ENCODE measurements at places on chromosomes 6 and 20. TPM values are rescaled to one million over a fixed set of nuclear protein-coding genes. Genes with fewer than 3 reads are reported as not detected.

- DNase-seq, result no peak
Measured at GRCh38 chr6:34908194-34908593, 19.1 kb downstream of the ANKS1A start.

GRCh38 chr6:140581601-140582000, 1207.2 kb upstream of the CITED2 start:
- DNase-seq, result no peak

- DNase-seq, result no peak
Measured at GRCh38 chr20:55776176-55776575, 229.1 kb downstream of the CBLN4 start.

LRRC73 gene
- 1.2 TPM for total RNA-seq

DNA sequence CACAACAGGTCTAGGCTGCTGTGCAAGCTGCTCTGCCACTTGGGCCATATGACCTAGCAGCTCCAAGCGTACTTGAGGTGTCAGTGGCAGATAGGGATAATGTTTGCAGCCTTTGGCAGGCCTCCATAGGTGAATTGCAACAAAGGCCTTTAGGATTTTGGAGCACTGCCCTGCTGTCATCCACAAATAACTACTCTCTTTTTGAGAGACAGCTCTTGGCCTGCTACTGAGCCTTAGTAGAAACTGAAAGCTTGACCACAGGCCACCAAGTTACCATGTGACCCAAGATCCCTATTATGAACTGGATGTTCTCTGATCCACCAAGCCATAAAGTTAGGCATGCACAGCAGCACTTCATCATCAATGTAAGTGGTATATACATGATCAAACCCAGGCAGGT, 29.9 kb downstream of the FBXO30 start:
- DNase-seq, result no peak

SLC17A3 gene
- total RNA-seq, result not detected

DNA sequence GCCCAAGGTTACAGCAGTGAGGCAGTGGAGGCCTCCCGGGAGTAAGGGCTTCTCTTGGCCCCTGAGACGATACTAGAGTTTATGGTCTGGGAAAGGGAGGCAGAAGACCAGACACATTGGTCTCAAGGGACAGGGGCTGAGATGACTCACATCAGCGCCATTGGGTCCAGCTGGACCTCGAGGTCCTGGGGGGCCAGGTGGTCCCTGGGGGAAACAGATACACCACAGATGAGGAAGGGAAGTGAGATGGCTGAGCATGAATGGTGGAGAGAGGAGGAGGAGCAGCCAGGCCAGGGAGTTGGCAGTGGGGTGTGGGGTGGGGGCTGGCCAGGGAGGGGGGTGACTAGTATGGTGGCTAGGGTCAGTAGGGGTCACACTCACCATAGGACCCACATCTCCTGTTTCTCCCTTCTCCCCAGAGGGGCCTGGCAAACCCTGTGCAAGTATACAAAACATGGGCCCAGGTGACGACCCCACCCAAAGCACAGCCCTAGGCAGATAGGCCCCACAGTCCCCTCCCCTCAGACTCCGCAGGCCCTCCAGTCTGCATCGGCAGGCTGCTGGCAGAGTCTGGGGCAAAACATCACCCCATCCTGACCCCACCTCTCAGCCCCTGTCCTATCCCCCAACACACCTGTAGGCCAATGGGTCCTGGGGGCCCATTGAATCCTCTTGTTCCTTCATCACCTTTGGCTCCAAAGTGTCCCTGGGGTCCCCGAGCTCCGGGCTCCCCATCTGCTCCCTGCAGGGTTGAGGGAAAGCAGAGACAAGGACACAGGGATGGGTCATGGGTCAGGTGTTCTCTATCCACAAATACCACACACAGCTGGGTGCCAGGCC, 21.9 kb downstream of the COL11A2 start:
- no peak for DNase-seq

DNA sequence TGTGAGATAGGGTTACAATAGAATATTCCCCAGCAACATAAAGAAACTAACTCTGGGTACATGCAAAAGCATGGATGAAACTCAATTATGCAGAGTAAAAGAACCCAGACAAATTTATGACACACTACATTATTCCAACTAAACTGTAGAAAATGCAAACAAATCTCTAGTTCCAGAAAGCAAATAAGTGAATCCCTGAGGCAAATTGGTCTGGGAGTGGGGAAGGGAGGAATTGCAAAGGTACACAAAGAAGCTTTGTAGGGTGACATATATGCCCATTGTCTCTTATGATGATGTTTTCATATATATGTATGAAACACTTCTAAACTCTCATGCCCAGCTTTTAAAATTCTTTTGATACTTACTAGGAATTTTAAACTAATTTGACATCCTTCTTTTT, 266.0 kb downstream of the CDKAL1 start:
- DNase-seq, result no peak

DNA sequence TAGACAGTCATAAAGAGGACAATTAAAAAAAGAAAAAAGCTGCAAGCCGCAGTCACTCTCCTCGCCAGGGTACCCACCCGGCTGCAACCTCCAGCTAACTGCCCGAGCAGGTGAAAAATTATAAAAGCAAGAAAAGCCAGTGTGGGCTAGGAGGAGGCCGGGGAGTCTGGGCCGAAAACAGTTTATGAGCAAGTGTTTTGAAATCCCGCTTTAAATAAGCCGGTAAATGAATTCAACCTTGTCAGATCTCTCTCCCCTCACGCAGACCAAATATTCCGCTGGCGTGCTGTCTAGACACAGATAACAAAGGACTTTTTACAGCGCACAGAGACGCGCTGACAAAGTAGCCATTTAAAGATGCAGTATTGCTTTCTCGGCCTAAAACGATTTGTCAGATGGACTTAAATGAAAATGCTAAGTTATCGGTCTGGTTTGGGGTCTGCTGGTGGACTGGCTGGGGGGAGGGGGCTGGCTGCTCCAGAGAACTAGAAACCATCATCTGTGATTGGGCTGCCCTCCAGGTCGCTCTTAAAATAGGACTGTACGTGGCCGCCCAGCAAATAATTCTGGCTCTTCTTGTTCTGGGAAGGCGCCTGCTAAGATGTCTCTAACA, 24.6 kb downstream of the PMEPA1 start:
- no peak for DNase-seq

DNA sequence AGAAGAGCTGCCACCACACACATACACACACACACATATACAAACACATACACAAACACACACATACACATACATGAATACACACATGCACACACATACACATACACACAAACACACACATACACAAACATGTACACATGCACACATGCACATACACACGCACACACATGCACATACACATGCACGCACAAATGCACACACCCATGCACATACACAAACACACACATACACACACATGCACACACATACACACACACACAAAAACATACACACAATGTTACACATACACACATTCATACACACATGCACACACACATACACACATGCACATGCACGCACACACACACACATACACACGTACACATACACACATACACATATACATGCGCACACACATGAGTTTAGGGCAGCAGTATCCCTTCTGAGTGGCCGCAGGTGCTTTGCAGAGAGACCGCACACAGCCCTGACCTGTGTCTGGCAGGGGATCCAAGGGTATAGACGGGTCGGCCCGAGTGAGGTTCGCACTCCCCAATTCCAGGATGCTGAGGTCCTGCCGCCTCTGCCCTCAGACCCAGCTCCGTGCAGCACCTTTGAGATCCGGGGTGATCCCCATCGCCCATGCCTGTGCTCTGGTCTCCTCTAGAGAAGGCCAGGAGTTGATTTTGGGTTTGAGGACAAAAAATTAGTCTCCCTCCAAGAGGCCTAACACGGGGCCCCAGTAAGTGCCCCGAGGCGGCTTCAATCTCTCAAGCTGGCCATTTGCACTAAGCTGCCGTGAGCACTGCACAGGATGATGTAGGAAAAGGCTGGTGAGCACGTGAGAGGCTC, 56.8 kb downstream of the TMEM242 start:
- DNase-seq, result no peak

GRCh38 chr20:7966176-7966575, 25.9 kb upstream of the HAO1 start:
- DNase-seq, result no peak

- DNase-seq, result no peak
Measured at GRCh38 chr6:31871046-31871659, 7.6 kb downstream of the SLC44A4 start.

- DNase-seq, result no peak
Measured at GRCh38 chr6:130622142-130622541, 205.1 kb upstream of the SMLR1 start.

- no peak for DNase-seq
Measured at GRCh38 chr20:20276811-20277530, 90.9 kb upstream of the INSM1 start.

DNA sequence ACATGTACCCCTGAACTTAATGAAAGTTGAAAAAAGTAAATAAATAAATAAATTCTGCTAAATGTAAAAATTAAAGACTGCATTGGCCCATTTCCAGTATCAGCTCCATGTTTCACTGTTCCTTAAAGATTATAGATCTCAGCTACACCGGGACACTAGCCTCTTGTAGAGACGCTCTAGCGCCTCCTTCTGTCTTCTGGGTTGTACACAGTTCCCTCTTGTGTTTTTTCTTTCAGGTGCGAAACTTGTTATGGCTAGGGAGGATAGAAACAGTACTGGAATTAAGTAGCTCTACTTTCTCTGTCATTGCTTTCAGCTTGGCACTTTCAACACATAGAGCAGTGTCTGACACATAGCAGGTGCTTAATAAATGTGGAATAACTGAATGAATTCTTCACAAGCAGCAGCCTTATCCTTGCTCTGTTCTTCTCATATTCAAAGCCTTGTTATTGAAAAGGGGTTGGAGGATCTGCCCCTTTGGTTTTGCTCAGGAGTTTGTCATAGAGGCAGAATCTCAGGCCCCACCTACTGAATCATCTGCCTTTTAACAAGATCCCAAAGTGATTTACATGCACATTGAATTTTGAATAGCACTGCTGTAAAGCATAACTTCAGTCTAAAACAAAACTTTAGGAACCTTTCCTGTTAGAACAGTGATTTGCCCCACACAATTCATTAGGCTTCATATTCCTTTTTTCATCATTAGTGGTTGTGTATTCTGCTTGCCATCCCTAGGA, 92.3 kb downstream of the FIG4 start:
- no peak for DNase-seq

RBBP8NL gene
- not detected for total RNA-seq

- DNase-seq, result no peak
Measured at GRCh38 chr6:41637194-41638001, 870 bp upstream of the MDFI start.

- DNase-seq, result no peak
Measured at GRCh38 chr20:45836841-45837240, 3.2 kb downstream of the SNX21 start.

DNA sequence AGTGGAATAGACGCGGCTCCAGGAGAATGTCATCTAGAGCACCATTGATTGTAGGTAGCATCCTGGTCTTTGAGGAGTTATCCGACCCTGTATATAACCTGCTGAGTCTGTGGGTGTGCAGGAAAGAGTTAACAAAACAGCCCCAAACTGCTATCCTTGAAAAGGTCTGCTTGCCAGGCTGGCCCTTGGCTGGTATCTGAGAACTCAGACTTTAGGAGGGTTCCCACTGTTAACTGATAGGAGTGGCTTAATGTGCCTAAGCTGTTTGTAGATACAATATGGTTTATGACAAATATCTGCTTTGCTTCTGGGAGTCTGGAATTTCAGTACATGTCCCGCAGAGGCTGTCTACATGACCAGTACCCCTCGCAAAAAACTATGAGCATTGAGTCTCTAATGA, 27.6 kb upstream of the MCUR1 start:
- no peak for DNase-seq

DNA sequence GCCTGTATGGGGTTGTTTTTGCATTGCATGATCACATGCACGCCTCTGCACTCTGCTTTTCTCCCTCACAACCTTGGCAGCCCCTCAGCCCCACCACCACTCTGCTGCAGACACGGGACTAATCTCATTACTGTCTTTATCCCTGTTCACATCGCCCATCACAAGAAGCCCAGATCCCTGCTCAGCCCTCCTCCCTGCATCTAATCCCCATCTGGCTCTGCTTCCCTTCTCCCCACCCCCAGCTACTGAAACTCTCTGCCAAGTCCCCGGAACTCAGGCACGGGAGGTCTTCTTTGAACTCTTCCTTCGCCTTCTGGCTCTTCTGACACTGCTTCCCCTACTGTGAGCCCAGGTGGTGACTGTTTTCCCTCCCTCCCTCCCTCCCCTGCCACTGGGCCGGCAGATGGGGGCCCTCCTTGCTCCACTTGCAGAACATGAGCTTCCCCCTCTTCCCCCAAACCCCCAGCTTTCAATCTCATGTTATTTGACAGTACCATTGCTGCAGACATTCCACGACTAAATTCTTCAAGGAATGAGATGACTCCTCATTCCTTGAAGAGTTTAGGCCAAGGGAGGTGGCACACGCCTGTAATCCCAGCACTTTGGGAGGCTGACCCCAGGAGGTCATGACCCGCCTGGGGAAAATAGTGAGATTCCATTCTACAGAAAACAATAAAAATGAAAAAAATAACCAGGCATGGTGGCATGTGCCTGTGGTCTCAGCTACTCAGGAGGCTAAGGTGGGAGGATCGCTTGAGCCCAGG, 21.9 kb upstream of the TULP1 start:
- no peak for DNase-seq
